ENCODE measurements at places on chromosomes 1 and 21.

- DNase-seq, result no peak
Observed at GRCh38 chr1:198543670-198544260, 3.3 kb upstream of the ATP6V1G3 start.

- DNase-seq, result no peak
Observed at GRCh38 chr1:183753464-183753891, 51.4 kb upstream of the RGL1 start.

DNA sequence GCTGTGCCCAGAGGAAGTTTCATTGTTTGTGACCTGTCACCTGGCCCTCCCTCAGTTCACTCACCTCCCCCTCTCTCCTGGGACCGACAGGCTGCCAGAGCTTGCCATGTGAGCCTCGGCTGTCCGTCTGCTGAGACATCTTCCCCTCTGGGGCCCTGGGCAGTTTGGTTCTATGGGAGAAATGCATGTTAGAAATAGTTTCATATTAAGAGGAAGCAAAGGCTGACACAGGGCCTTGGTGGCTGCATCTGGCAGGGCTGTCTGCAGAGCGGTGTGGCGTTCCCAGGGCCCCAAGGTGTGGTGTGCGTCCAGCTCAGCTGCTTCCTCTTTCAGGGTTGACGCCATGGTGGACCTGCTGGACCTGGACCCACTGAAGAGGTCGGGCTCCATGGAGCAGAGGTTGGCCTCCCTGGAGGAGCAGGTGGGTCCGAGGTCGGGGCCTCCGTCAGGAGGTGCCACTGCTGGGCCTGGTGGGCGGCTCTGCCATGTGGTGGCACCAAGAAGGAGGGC, 31.9 kb upstream of the LRRC3 start:
- no peak for DNase-seq

DNA sequence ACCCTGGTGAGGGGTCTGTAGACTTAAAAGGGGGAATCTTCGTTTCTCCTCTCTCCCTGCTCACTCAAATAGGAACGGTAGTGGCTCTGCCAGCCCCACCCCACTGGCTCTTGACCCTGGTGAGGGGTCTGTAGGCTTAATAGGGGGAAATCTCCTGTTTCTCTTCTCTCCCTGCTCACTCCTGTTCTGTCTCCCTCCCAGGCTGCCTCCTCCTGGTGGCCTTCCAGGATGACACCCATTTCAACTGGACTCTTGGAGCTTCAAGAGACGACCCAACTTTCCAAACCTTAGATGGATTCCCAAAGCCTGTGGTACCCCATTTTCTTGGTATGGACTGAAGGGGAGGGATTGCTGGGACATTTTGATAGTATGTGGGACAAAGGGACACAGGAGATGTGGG, 1.4 kb upstream of the EPHB2 start:
- no peak for DNase-seq

- DNase-seq, result peak; percentile 10
Observed at GRCh38 chr1:219385787-219386427, 212.2 kb downstream of the LYPLAL1 start.

- no peak for DNase-seq
Observed at GRCh38 chr1:157880621-157881020, 39.0 kb upstream of the CD5L start.

- no peak for DNase-seq
Observed at GRCh38 chr1:97135972-97136371, 414.4 kb downstream of the PTBP2 start.
